NCI-H748 treated with DMSO at 0.1 percent for 48 hours (cell line): ENCODE measurements at places on chromosomes 5 and 9.
A peak's percentile ranks its signal among the peaks of the same experiment; 100 is the strongest.

DNA sequence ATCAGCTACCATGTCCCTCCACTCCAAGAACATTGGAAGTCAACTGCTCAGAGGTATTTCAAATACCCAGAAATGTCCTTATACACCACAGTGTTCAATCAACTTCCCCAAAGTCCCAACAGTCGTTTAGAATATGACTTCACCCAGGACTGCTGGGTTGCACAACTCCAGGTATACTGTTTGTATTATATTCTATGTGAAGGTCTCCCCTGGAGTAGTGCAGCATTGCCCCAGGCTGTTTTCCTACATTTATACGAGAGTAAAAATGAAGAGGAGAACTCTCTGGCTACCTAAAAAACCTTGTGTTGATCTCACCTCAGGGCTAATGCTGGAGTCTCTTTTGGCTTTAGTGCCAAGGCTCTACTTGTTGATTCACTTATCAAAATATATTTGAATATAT is 183.6 kb upstream of the MAP3K1 start:
- no peak for DNase-seq

DNA sequence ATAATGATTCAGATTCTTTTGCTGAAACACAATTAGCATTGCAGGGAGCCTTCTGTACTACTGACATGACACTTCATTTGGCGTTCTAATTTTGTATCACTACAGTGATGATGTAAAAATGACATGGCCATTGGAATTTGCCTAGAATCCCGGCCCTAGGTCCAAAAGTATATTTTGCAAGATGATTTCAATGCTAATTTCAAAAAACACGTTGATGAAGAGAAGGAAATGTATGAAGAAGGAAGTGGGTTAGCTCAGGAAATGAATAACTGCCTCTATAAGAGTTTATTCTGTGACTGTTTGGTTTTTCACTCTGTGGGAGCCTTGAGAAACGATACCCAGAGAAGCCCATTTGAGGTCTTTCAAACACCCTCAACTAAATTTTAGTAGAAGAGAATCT is 59.3 kb downstream of the OSTF1 start:
- no peak for DNase-seq

DNA sequence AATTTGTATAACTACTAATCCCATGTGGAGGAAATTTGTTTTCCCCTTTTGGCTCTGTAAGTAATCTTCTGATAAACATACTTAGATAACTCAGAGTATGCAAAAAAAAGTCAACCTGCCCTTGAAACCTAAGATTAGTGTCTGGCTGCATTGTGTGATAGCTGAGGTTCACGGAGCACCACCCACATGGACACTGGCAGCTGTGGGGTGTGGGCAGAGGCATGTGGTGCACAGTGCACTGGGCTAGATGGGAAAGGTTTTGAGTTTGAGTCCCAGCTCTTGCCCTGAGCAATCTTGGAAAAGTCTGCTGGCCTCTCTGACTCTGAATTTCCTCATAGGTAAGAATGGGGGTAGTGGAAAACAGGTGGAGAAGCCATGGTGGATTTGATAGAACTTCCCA is 75.1 kb downstream of the PLCXD3 start:
- DNase-seq: no peak

GRCh38 chr5:99129768-99130501 is 201.1 kb upstream of the CHD1 start:
- no peak for DNase-seq

DNA sequence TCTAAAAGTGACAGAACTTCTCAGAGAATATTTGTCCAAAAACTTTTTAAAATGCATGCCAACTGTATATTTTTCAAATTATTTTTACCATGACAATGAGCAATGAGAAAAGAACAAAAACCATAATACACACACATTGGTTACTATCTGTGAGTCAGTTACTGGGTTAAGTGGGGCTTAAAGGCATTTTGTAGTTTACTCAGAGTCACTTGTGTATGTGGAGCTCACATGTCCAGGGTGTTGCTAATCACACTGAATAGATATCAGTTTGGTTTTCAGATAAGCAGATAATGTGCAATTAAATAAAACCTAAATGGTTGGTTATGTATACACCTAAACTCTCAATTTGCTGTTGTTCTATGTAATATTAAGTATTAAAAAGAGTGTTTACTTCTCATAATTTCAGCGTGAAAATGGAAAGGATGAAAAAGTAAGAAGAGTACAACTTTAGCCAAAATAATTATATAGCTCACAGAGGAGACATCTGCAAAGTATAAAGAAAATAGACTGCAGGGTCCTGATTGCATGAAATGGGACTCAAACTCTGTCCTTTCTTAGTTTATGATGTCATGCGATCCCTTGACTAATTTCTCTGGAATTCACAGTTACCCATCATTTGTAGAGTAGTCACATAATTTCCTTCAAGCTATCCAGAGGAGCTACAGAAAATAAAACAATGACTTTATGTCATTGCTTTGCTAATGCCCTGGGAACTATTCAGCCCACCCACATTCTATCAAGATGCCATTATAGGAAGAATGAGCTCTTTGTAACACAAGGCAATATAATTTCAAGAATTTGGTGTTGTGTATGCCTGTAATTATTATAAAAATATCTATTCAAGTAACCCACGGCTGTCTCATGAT is 388.0 kb upstream of the ZNF608 start:
- DNase-seq: no peak

DNA sequence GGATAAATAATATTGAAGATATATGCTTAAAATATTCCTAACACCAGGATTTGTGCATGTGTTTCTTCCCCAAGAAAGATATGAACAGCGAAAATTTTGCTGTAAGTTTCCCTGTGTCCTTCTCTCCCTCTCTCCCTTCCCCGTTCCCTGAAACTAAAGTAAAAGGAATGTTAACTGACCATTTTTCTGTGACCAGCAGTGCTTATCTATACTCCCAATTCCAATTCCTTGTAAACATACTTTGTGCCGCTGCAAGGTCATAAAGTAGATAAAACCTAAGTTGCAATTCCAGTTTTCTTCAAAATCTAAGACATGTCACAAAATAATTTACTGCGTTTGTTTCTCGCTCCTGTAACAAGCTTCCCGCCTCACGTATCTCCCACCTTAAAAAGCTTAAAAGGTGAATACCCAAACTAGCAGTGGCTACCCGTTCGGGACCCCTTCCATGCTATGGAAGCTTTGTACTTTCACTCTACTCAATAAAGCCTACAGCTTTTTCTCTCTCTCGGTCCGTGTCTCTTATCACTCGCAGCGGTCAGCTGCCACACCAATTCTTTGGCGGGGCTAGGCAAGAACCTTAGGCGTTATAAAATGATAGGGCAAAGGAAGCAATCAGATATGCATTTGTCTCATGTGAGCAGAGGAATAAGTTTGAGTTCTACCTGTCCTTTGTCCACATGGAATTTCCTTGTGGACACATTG is 1798.0 kb downstream of the EFNA5 start:
- no peak for DNase-seq

DNA sequence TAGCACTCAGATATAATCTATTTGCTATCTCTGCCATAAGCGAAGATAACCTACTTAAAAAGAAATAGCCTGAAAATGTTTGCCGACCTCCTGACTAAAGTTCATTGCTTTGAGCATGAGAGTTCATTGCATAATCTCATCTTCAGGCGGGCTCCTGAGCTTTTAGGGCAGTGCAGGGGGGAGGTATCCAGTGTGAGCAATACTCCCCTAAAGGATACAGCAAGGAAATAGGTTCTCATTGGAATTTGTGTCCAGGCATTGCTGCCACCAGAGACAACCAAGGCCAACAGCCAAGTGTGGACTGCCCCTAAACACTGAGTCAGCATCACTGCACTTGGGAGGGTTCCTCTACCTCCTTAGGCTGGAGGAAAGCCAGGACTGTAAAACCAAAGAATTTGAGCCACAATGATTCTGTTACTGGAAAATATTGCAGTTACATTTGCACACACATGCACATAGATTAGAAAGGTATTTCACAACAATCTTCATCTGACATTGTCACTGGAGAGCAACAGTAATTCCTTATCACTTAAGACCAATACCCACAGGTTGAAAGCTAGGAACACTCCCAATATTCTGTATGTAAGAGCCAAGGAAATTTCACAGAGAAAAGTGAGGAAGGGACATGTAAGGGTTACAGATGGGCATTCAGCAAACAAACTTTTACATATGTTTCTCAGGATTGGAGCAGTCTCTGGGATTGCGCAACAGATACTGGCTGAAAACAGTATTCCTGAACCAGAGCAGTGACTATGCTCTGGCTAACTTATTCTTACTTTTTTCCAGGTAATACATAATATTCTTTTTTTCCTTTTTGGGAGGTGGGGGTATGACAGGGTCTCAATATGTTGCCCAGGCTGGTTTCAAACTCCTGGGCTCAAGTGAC is 98.6 kb upstream of the TLE1 start:
- no peak for DNase-seq

- no peak for DNase-seq
Observed at GRCh38 chr5:125011419-125011818, 265.0 kb upstream of the ZNF608 start.

DNA sequence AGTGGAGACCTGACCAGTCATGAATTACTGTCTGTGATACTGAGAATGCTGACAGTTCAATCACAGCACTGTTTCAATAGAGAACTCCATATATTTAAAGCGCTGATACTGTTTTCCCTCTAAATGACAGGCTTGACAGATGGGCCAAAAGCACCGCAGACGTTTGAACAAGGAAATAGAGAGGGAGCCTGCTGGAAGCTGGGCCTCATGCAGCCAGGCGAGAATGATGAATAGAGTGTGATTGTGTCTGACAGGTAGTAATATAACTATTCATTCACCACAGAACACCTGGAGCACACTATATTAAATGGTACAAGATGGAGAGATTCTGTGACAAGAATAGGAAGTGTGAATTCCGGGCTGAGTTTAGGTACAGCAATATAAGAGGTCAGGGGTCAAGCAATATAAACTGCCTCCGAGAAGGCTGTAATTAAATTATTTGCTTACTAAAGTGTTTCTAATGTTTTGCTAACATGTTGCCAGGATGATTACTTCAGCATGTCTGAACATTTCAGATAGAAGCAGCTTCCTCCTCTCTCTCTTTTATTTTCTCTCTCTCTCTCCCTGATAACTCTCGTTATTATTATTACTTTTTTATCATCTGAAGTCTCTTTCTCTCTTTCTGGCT is 297.7 kb downstream of the CSNK1G3 start:
- DNase-seq: peak; percentile 97

DNA sequence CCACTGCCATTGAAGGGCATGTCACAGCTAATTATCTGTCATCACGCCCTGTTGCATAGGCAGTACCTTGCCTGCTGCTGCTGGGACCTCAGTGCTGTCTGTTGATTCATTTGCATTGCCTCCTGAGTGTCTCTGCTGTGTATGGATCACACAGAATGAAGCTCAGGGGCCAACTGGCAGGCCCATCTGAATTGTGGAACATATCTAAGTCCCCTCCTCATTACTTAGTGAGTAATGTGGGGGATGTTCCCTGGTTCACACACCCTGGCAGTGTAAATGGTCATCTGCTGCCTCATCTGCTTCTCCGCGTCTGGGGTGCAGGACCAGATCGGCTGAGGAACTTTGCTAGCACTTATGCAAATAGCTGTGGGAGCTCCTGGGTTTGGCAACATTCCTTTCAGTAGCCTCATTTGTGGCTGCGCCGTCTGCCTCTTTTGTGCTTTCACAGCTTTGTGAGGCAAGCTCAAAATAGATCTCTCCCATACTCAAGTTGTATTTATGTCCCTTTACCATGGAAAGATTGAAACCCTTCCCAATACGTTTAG is 25.4 kb downstream of the TYRP1 start:
- no peak for DNase-seq

GRCh38 chr5:119327018-119327417 is 28.8 kb upstream of the TNFAIP8 start:
- no peak for DNase-seq

DNA sequence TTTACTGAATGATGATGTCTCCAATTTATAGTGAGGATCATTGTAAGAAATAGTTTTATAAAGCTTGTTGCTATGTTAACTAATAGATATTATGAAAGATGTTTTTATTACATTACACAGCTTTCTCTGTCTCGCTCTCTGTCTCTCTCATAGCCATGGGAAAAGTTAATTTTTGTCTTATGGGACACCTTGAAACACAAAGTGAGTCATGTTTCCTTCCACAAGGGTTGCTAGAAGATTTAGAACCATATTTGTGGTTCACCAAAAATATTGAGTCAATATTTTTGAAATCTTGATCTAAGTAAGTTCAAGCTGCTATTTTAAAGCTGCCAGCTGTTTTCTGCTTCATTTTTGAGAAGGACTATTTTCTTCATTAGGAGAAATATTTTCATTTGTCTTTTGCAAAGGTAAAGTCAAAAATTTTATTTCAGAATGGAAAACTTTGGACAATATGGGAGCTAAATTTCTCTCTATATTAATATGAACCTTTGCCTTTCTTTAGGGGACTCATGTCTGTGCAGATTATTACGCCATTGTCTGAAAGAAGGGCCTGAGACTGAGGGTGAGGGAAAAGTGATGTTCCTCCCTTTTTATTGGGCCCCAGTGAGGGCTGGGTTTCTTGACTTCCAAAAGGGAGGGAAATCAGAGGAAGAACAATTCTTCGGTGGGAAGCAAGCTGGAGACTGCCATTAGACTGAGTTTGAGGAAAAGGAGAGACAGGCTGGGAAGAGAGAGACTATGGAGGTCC is 87.9 kb upstream of the SLC24A2 start:
- no peak for DNase-seq

DNA sequence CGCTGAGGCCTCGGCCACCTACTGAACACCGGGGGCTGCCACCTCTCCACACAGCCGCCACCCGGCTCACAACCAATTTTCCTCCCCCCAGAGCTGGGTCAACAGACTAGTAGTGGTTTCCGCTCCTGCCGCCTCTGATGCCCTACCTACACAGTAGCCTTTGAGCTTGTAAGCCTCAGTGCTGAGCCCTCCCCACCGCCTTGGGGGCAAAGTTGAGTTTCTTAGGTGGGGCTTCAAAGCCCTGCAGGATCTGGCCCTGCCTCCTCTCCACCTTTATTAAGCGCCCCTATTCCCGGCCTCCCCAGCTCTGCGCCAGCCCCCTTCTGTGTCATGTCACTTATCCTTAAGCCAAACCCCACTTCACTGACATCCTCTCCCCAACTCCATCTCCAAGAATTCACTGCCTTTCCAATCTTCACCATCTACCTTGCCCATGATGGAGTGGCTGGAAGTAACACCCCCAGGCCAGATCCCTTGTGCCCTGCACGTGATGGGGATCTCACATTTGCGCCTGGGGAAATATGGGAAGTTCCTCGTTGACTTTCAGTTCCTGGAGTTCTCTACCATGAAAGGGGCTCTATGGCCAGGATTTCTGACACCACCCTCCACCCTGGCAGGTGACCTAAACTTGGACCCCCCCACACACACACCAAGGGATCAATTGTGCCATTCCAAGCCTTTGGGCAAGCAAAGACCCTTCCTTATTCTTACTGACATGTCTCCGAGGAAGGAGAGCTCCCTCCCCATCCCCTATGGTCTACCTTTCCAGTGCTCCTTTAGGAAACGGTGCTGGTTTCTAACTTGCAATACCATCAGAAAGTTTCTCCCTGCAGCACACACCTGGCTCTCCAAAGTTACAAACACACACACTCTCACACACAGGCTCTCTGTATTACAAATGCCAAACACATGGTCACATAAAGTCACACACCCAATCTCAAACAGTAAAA is 2.7 kb upstream of the CNTFR start:
- DNase-seq: no peak

- DNase-seq: no peak
Observed at GRCh38 chr5:138760448-138761110, 7.4 kb downstream of the CTNNA1 start.

GRCh38 chr5:159936686-159937329 is 20.5 kb downstream of the ADRA1B start:
- no peak for DNase-seq
